ENCODE measurements at places on chromosomes 11 and 22.
A peak's percentile ranks its signal among the peaks of the same experiment; 100 is the strongest.

DNA sequence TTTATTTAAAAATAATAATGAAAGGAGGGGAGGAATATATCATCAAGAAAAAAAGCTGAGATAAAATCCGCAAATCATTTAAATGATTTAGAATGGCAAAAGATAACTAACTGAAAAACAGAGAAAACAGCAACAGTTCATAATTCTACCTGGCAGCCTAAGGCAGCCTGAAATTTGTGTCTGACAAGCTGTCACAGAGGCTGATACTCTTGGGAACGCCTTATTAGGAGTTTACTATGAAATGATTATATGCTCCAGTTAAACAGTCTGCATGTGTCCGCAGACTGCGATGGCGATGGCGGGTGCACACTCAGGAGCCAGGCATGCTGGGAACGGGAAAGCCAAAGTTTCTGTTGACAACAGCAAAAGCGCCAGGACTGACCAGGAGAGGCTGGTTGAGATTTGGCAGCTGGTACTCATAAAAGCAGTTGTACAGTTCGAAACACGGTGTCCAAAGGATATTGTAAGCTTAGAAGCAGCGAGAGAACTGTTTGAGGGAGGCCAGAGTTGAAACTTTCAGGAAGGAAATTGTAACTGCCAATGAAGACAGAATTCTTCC, 172.9 kb upstream of the MPPED2 start:
- DNase-seq, result no peak

GRCh38 chr22:45450921-45451651, 37.6 kb downstream of the RIBC2 start:
- peak; percentile 49 for DNase-seq

GRCh38 chr22:33969045-33969444, 48.8 kb upstream of the LARGE1 start:
- no peak for DNase-seq

DNA sequence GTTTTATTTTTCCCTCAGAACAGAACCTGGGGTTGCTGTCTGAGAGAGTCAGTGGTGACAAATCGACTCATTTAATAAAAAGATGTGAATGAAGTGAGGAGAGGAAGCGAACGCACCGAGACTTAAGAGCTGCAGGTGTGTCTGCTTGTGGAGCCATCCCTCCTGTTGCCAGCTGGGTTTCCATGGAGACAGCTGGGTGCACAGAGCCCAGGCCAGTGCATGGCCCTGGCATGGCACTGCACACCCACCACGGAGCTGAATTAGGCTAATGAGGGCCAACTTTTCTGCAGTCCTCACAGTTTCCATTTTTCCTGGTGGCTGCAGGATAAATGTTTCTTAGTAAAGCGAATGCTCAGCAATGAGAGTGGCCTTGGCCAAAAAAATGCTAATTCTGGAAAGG, 750.2 kb downstream of the OPCML start:
- DNase-seq, result no peak

DNA sequence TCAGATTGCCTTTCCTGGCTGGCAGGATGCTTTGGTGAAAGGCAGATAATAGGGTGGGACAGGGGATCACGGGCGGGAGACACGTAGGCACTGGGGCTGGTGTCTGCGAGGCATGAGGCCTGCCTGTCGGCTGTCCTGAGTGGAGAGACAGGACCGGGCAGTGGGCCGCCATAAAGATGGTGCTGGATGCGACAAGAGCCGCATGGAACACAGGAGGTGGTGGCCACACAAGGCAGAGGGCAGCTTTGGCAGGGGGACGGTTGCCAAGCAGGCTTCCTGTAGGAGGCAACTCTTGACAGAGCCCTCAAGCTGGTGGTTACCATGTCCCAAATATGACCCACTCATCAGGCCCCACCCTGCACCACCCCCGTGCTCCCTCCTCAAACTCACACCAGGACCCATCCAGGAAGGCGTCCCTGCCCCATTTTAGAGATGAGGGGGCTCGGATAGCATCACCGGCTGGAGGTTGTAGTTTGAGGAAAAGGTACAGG, 4.9 kb upstream of the PPARA start:
- no peak for DNase-seq

- no peak for DNase-seq
Observed at GRCh38 chr11:86594746-86595145, 77.7 kb downstream of the ME3 start.

DNA sequence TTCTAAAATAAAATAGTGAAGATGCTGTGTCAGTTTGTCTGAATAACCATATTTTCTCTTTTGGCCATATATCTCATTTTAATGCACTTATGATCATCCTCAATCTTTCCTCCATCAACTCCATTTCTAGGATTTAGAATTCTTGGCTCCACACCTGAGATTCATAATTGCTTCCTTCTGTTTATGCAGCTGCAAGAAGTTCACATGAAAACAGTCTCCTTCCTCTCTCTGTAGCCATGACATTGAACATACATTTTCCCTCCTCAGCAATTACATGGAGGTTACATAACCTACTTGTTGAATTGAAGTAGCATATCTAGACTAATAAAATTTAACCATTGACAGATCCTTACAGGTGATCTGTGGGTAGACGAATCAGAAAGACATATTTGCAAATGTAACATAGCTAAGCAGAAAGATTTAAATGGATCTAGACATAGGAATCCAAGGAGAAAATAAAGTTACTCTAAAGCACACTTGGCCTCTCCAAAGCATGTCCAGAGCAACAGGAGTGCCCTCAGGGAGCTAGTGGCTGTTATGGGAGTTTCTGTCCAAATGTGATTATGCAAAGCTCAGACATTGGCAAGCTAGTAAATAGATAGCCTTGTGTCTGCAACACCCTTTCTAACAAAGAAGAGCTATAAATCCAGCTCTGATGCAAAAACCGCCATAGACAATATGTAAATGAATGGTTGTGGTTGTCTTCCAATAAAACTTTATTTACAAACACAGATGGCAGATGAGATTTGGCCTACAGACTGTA, 119.9 kb upstream of the MPPED2 start:
- no peak for DNase-seq

DNA sequence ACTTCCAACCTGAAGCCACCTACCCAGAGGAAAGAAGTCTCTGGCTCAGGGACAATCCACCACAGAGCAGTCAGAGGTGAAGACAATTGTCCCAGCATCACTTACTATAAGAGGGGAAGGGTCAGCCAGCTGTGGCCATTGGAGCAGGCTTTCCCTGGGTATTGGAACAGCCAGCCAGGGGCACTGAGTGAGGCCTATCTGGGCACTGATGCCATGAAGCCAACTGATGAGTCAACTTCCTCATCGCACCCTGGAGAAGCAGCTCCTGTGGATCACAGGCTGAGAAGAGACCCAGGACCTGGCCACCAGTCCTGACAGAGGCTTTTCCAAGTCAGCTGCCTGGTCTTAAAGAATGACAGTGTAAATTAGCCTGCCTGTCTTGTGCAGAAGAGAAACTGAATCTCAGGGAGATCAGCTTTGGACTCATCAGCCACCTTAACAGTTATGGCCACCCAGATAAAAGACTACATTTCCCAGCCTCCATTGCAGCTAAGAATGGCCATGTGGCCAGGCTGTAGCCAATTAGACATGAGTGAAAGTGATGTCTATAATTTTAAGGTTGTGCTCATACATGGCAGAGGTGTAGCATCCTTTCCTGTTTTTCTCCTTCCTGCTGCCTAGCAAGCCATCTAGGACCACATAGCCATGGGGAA, 19.0 kb downstream of the CHST1 start:
- DNase-seq, result no peak

DNA sequence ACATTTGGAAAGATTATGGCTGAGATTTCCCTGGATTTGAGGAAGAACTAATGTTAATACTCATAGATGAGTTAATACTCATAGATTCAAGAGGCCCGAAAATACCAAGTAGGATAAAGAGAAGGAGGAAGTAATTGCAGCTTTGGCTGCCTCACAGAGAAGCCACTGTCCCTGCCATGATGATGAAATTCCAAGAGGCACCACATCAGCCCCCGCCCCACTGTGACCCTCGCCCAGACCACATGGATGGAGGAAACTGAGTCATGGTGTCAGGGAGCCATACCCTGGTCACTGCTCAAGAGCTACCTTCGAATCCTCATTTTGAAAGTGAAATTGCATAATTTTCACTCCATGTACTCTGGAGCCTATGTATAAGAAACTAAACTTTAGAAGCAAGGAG, 92.9 kb upstream of the SLC22A12 start:
- DNase-seq, result no peak

GRCh38 chr22:48566741-48567140, 1260.9 kb downstream of the BRD1 start:
- no peak for DNase-seq

GRCh38 chr11:86414032-86414431, 39.3 kb downstream of the CCDC81 start:
- DNase-seq, result no peak

DNA sequence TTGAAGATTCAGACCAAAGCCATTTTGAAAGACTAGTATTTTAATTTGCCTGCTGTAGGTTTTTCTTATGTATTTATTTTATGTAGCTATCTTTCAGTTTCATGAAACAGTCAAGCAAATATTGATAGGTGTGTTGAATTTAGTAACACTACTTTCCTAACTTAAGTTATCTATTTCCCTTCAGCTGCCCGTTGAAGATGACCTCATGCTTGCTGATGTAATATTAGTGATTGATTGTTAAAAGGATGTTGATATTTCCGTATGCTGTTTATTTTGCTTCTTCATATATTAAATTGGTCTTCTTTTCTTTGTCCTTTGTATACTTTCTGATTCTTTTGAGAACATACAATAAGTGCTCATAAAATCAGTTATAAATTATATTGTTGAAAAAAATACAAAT, 86.8 kb upstream of the CHORDC1 start:
- DNase-seq, result no peak

DNA sequence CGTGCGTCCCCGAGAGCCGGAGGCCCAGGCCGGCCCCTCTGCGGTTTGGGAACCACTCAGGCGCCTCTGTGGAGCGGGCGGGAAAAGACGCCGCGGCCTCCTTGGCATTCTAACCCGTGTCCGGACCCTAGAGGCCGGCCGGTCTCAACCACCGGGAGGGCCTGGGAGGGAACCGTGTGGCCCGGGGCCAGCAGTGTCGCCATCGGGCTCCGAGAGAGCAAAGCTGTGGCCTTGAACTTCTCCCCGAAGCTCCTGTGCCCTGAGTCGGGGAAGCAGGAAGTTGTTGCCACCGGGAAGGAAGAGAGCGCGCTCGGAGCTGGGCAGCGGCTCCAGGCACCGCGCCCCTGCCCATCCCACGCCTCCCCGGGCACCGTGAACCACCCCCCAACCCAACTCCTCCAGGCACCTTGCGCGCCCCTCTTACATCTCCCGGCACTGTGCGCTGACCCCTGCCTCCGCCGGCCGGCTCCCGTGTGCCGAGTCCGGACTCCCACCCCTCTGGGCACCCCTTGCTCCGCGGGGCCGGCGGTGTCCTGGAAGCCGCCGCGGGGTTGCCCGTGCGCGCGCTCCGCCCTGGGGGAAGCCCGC, 80.0 kb upstream of the PPARA start:
- peak; percentile 90 for DNase-seq

GRCh38 chr11:129458756-129459535, 83.3 kb downstream of the BARX2 start:
- DNase-seq, result no peak

DNA sequence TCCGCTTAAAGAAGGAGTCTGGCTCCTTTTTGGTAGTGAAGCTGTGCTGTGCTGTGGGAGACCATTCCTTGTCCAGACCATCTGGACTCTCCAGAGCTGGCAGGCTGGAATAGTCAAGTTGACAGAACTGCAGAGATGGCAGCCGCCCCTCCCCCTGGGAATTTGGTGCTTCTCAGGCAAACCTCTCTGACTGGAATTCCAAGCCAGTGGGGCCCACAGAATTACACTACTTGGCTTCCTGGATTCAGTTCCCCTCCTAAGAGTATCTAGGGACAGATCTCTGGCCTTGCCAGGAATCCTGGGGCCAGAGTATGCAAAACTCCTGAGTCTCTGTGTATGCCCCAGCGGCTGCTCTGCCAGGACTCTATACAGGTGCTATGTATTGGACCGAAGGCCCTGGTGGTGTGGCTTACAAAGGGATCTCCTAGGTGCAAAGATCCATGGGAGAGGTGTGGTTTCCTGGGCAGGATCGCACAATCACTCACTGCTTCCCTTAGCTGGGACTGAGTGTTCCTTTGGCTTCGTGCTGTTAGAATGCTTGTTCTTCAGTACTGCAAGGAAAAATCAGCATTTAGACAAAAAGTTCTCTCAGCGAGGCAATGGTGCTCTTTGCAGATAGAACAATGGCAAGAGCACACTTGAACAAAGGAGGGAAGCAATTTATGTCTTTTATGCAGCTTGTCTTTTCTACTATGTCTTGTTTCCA, 86.8 kb downstream of the PRMT3 start:
- peak; percentile 20 for DNase-seq

GRCh38 chr11:130034236-130034635, 31.6 kb upstream of the PRDM10 start:
- no peak for DNase-seq

DNA sequence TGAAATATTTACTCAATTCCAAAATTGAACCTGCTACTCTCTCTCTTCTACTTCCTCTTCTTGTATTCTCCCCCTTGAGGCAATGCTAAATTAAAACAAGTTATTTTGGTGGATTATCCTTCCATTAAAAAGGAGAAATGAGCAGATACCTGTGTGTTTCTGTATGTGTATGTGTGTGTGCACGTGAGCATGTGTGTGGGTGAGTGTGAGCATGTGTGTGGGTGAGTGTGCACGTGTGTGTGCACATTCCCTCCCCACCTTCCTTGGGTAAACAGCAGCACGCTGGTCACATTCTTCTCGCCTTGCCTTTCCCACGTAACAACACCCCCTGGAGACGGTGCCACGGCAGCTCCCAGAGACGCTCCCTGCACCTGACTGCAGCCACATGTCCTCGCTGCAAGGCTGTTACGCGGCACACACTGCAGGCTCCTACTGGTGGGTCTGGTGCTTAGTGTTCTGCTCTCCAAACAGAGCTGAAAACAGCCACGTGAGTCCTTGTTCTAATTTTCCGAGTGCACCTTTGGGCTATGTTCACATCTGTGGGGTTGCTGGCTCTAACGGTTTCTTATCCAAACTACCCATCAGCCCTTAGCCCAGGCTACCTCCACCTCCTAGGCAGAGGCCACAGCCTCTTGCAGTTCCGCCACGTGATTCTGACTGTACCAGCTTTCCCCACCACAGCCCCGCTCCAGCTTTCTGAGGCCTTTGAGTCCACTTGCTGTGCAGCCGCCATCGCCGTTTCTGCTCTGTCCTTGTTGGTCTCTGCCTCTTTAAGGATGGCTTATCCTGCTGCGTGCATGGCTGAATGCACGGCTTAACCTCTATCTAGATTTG, 123.4 kb downstream of the CTTN start:
- no peak for DNase-seq

DNA sequence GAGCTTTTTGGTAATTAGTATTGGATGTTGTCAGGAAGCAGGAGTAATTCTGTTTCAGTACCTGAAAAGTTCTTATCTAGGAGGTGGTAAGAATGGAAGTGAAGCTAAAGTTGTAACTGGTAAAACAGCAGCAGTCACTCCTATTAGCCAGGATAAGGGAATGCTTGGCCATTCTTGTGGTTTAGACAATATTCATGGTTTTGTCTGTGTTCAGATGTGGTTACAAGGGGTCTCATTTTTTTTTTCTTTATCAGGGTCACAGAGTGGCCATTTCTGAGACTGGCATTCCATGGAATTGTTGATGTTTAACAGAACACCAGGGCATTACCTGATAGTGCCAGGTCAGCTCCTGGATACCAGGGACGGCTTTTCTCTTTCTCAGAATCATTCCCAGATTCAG, 23.8 kb downstream of the TAF1D start:
- no peak for DNase-seq

- DNase-seq, result peak; percentile 1
Observed at GRCh38 chr11:2768471-2769408, 68.9 kb upstream of the KCNQ1OT1 start.

Measured in heart right ventricle (tissue), 16 donors.